ENCODE measurements at places on chromosomes 6 and 20.

- DNase-seq = no peak
These were observed 96.1 kb downstream of the BMP7 start for GRCh38 chr20:57170343-57170742.

GRCh38 chr6:63321821-63322220, 2.0 kb upstream of the LGSN start:
- DNase-seq = no peak

GRCh38 chr6:151323791-151324487, 67.4 kb downstream of the ZBTB2 start:
- peak; percentile 70 for DNase-seq

DNA sequence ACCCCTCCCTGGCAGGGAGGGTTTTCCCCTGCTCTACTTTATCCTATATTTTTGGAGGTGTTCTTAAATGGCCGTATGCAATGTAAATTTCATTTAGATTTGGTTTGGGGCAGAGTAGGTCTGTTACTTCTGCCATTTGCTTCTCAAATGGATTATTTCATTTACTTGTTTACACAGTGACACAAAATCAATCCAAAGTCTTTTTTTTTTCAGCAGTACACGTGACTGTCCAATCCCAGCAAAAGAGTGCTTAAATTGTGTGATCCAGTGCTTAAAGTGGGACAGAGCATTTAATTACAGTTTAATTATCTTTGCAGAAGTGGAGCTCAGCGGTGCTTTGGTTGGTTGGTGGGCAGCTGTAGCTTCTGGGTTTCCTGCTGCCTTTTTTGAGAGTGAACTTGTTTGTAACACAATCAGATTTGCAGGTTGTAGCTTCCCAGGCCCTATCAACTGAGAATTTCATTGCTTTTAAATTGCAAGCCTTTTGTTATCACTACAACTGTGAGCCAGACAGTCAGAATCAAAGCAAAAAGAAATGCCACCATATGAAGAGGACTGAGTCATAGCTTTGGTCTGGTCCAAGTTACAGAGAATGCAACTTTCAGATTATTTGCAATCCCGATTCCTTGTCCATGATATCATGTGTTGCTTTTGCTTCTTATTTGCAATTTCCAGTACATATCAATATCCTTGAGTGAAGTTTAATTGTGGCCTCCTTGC, 216.9 kb downstream of the DOK5 start:
- DNase-seq = no peak

DNA sequence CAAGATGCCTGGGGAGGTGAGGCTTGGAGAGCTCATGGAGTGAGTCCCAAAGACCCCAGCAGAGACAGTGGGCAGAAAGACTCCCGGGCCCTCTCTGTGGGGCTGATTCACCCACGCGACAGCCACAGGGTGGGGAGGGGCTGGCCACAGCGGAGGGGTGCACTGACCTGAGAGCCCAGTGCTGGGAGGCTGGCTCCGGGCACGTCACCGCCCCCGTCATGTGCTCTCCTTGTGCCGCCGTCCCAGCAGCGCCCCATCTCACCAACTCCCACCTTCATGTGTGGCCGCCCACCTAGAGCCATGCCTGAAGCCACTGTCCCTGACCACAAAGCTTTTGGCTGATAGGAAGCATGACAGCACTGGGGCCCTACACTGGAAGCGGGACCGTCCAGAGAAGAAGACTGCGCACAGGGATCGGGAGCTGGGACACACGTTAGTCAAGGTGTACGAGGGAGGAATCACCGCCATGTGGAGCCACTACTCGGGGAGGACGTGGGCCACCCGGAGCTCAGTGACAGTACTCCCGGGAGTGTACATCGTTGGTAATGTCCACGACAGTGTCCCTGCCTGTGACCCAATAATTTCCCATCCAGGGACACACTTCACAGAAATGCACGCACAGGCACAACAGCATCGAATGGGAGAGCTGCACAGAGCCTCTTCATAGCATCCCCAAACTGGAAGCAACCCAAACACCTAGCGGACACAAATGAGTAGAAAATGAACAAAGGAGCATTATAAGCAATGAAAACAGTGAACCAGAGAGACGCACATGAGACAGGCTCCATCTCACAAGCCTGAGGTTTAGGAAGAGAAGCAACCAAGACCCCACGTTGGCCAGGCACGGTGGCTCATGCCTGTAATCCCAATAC, 28.4 kb upstream of the FOXC1 start:
- no peak for DNase-seq

GRCh38 chr20:33835615-33836172, 24.5 kb downstream of the CHMP4B start:
- no peak for DNase-seq

DNA sequence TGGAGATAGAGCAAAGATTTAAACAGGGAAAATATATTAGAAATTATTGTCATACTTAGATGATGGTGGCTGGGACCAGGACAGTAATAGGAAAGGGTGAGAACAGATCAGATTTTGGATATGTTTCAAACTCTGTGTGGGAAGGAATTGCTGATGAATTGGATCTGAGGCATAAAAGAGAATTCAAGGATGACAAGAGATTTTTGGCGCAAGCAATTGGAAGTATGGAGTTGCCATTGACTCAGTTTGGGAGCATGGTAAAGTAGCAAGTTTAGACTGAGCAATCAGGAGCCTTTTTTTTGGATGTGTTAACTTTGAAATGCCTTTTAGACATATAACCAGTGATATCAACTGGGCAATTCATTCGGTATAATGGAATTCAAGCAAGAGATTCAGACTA, 14.4 kb downstream of the TAB2 start:
- DNase-seq = no peak

- no peak for DNase-seq
These were observed 29.3 kb downstream of the FKBP1A start for GRCh38 chr20:1363522-1363921.

DNA sequence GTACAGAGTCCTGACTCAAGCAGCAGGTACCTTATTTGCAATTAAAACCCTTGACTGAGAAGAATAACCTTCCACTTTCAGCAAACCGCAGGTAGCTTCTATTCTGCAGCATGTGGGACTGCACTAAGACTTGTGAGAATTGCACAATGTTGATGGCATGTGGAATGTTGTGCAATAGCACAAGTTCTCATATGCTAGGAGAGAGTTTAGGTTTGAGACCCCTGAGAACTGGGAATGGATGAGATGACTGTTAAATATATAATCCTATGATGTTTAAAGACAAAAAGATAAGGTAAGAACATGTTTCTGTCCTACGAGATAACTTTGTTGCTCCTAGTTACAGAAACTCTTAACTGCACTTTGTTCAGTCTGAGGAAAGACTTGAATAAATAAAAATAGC, 194.6 kb downstream of the OTOR start:
- no peak for DNase-seq

DNA sequence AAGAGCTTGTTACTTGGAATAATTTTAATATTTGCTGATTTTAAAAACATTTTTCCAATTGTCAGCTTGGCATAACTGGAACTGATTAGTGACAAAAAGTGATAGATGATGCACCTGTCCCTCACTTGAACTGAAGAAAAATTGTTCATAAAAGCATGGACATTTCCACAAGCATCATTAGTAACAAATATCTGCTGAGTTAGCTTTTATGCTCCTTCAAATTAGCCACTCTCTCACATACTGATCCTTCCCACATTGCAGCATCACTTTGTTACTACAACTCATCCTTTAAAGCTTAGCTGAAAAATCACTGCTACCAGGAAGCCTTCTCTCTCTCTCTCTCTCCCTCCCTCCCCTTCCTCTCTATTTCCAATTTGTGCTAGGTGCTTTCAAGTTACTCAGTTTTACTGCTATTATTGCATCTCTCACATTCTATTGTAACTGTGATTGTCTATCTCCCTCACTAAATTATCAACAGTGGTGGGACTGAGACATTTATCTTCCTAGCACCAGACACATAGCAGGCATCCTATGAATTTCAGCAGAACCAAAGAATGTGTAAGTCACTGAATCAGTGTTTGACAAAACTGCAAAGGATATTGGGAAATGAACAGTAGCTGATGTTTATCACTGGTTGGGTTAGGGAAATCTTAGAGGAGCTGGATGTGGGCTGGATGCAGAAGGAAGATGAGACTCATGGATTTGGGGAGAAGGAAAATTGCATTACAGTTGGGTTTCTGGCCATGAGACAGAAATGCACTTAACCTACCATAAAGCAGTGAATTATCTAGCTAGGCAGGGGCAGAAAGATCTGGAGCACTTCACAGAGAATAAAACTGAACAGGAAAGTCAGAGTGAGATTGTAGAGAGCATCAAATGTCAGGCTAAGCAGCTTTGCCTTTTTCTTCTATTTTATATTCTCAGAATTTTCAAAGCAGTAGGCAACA, 128.4 kb upstream of the PLN start:
- no peak for DNase-seq

DNA sequence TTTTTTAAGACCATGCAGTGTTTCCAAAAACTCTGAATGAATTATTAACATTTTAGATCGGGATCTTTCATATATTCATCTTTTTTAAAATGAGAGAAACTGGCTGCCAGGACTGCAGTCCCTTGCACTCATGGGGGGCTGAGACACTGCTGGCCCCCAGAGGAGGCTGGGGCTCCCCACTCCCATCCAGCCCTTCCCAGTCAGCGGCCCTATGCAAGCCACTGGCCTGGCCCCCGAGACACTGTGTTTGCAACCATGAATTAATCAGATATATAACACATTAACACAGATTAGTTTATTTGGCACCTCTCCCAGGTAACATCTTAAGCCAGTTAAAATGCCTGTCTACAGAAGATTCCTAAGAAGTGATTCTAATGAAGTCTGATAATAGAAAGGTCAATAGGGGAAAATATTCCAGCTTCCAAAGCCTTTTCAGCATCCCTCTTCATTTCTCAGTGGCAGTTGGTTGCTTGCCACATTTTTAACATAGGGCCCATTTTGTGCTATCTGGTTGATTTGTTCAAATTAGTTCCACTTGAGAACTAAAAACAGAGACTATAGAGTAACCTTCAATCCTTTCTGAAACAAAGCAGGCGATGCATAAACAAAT, 184.4 kb upstream of the FBXL4 start:
- DNase-seq = no peak

DNA sequence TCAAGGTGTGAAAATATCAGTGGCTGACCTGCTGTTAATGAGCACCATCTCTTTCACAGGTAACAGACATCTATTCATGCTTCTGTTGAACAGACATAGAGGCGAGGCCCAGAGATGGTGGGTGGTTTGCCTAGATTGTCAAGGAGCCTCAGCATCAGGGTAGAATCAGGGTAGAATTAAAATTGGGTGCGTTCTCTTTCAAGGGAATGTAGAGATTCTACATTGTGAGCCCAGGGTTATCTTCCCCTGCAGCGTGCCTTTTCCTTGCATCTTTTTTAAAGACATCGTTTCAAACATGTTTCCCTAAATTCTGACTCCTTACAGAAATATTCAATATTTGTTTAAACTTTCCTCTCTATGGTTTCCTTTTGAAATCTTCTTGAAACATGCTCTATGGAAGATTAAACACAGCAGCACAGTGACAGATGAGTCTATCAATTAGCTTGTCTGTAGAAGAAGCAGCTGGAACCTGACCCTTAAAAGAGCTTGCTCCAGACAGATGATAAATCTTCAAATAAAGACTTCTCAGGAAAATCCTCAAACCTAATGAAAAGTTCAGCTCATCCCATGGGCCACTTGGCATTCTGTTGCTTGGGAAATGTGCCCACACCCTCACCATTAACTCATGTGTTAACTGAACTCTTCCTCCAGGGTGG, 119.8 kb downstream of the IPCEF1 start:
- no peak for DNase-seq

DNA sequence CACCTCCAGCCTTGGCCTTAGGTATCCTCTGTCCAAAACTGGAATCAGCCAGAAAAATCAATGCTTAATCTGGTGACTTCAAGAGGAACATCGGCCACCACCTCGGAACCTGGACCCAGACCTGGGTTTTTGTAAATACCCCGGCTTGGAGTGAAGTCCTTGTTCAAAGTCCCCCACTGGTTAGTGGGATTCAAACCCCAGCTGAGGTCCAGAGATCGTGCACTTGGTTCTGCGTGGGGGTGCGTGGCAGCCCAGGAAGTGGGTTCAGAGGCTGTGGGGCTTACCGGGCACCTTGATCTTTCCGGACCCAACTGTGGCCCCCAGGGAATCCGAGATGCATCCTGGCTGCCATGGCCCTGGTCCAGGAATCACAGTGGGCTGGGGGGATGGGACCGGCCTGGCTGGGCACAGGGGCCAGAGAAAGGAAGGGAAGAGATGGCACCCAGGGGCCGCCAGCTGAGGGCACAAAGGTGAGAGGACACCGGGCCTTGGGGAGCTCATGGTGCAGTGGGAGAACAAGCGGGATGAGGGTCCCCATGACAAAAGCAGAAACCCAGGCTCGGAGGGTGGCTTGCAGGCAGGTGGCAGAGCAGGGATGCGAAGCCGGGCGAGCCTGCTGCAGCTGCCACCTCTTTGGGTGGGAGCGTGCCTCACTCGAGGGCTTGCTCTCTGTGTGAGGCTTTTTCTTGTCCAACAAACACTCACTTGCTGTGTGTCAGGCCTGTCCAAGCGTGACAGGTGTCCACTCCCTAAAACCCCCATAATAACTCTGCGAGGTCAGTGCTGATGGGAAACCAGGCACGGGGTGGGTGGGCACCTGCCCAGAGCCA, 27.7 kb downstream of the ZBP1 start:
- DNase-seq = no peak

- no peak for DNase-seq
These were observed 222.9 kb downstream of the TTLL2 start for GRCh38 chr6:167547751-167548150.

GRCh38 chr20:62561182-62561581, 81.1 kb upstream of the SLCO4A1 start:
- no peak for DNase-seq

DNA sequence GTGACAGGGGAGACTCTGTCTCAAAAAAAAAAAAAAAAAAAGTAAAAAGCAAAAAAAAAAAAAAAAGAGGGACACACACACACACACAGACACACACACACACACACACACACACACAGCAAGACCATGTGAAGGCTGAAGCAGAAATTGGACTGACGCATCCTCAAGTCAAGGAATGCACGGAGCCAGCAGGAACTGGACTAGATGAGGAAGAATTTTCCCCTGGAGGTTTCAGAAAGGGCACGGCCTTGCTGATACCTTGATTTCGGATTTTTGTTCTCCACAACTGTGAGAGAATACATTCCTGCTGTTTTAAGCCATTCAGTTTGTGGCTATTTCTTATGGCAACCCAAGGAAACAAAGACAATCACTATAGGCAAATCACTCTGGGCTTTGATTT, 176.9 kb upstream of the SALL4 start:
- DNase-seq = no peak

- DNase-seq = no peak
These were observed 39.5 kb downstream of the CRISP1 start for GRCh38 chr6:49826743-49827406.

- DNase-seq = no peak
These were observed 51.6 kb upstream of the FAM184A start for GRCh38 chr6:119129968-119130484.

- no peak for DNase-seq
These were observed 107.3 kb downstream of the UST start for GRCh38 chr6:148854096-148854495.
